T-helper 22 cell (primary cell): ENCODE measurements at places on chromosomes 13 and 19.

DNA sequence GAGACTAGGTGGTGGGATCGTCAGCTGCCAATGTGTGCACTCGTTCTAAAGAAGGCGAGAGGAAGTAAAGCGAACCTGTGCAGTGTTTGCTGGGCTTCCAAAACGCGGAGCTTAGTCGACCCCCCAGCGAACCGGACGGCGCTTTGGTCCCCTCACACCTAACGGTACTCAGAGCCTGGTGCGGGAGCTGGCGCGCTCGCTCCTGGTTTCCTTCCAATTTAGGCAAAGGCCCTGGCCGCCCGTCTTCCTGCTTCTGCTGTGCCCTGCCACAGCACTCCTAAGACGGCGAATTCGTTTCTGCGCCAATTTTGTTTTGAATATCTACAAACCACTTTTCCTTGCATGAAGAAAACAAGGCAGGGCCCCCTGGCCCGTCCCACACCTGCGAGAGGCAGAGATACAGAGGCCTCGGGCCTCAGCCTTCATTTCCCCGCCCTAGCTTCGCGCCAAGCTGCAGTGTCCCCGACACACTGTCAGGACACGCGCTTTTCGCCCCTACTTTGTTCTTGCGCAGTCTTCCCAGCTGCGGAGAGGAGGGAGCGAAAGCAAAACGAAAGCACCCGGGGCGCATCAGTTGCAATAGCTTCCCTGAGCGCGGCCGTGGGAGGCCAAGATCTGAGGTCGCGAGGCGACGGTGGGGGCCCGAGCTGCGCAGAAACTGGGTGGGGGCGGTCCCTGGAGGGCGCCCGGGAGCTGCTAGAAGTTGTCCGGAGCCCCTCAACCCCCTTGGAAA is 111.9 kb downstream of the KCNRG start:
- DNase-seq: no peak

- no peak for DNase-seq
Measured at GRCh38 chr13:103087275-103087674, 21.1 kb upstream of the SLC10A2 start.

- DNase-seq: no peak
Measured at GRCh38 chr19:41205995-41206394, 13.0 kb downstream of the CYP2S1 start.

- no peak for DNase-seq
Measured at GRCh38 chr19:12766051-12766521, 9.3 kb downstream of the HOOK2 start.

DNA sequence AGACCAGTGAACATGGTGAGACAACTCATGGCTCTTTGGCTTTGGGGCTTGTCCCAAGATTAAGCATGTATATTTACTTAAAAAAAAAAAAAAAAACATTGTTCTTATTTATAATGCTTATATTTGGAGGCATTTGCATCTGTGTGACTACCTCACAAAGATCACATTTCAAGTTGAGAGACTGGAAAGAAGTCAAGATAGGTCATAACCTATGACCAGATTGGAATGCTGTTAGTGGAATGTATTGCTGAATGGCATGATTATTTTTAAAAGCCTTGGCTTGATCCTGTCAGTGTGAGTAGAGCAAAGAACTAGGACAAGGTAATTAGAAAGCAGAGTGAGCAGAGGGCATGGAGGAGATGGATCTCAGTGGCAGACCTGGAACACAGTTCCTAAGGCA is 214.6 kb downstream of the OXGR1 start:
- DNase-seq: no peak

- no peak for DNase-seq
Measured at GRCh38 chr13:80359778-80360452, 19.0 kb upstream of the SPRY2 start.

GRCh38 chr13:45823583-45823982 is 28.0 kb downstream of the SIAH3 start:
- DNase-seq: no peak

GRCh38 chr19:17404015-17404414 is 1.4 kb downstream of the BST2 start:
- no peak for DNase-seq
